LHCN-M2 (cell line): ENCODE measurements at places on chromosomes 13 and 19. TPM values are rescaled to one million over a fixed set of nuclear protein-coding genes. Genes with fewer than 3 reads are reported as not detected.
A peak's percentile ranks its signal among the peaks of the same experiment; 100 is the strongest.

- peak; percentile 87 for DNase-seq
Measured at GRCh38 chr19:31066385-31066784, 282.9 kb downstream of the TSHZ3 start.

- peak; percentile 28 for DNase-seq
Measured at GRCh38 chr19:44623080-44623479, 9.7 kb downstream of the IGSF23 start.

- DNase-seq = no peak
Measured at GRCh38 chr19:52742516-52742915, 7.7 kb upstream of the ZNF611 start.

DNA sequence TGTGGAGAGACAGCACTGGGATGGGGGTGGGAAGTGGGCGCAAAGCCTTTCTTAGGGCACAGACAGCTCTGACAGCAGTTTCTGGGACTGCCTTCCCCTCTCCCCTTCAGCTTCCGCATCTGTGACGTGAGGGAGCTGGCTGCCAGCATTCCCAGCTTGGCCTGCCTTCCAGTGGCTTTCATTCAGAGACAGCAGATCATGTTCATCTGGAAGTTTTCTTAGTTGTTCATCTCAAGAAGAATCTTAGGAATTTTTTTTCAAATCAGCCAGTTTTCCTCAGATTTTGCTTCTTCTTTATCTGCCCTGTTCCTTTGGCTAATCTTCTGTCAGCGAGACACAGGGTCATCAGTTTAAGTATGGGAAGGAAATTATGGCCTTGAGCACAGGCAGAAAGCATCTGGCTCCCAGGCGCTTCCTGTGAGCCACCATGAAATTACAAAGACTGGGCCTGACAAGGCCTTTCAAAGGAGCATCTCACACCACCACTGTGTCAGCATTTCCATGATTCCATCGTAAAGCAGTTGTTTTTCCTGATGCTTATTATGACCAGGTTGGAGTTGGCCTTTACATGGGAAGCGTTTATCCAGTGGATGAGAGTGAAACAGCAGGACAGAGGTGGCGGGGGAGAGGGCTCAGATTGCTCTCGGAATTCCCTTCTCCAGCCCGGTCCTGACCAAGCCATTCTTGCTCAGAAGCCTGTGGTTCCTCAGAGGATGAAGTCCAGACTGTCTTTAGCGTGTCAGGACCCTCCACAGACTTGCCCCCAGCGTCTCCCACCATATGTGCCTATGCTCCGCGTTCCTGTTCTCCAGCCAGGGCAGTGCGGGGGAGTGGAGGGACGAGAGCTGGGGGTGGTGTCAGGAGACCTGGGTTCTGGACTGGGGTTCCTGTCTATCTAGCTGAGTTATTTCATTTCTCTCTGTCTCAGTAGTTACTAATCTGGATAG lies 43.6 kb downstream of the ARHGAP35 start:
- DNase-seq = no peak

DNA sequence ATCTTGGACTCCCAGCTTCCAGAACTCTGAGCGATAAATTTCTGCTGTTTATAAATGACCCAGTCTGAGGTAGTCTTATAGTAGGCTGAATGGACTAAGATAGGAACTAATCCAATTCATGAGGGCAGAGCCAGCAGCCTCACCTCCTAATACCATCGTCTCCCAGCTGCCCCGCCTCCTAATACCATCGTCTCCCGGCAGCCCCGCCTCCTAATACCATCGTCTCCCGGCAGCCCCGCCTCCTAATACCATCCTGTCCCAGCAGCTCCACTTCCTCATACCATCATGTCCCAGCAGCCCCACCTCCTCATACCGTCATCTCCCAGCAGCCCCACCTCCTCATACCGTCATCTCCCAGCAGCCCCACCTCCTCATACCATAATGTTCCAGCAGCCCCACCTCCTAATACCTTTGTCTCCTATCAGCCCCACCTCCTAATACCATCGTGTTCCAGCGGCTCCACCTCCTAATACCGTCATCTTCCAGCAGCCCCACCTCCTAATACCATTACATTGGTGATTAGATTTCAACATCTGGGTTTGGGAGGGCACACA lies 2.4 kb upstream of the ARGLU1 start:
- no peak for DNase-seq

GRCh38 chr13:108932196-108932595 lies 302.8 kb downstream of the MYO16 start:
- no peak for DNase-seq

DNA sequence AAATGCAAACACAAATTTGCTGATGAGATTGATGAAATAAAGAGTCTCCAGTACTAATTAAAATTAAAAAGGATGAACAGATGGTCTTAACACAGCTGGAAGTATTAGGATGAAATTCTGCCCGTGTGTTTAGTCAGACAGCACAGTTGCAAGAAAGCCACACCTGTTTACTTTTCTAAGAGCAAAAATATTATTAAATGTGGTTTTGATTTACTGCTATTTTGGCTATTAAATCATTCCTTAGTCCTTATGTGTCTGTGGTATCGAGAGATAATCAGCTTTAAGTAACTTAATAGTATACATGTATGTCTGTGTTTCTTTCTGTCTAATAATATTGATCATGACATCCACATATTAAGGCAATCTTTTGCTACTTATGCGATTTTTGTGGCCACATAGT lies 494.9 kb downstream of the GPC6 start:
- DNase-seq = peak; percentile 58

DNA sequence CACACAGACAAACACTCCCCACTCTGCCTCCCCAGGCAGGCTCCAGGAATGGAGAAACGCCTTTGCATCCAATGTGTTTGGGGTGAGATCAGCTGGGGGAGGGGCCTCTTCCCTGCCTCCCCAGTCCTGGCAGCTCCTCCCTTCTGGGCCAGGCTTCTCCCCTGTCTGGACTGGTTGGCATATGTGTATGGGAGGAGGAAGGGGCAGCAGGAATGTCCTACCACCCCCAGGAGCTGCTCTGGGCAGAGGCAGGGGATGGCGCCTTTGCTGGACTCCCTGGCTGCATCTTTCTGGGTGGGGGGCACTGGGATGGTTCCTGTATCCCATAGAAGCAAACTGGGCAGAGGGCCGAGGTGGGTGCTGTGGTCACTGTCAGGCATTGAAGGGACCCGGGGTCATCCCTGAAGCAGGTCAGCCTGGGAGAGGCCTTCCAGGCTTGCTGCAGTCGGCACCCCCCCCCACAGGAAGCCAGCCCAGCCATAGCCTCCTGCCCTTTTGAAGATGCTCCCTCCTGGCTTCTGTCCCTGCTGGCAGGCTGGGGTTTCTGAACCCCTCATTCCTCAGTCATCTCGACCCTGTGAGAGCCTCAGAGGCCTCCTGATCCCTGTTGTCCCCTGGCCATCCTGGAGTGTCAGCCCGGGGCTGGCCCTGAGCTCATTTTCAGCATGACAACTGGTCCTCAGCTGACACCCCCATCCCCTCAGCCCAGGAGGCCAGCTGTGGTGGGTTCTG lies 21.2 kb upstream of the SLC7A10 start:
- no peak for DNase-seq

- no peak for DNase-seq
Measured at GRCh38 chr13:103030776-103031175, 35.4 kb downstream of the SLC10A2 start.

The RGCC gene
- 2.4 and 3.2 TPM in 2 replicates for total RNA-seq

The GJB6 gene
- not detected in 2 replicates for total RNA-seq

The SOHLH2 gene
- 2.8 and 5.9 TPM in 2 replicates for total RNA-seq

The SLAIN1 gene
- 0.11 TPM in 1 of 2 replicates, not detected in the other for total RNA-seq
